Inflammatory macrophage treated with lipopolysaccharide for 4 hours (primary cell): ENCODE measurements at places on chromosomes 6 and 20.

GRCh38 chr6:145086197-145086596 lies 649.1 kb downstream of the EPM2A start:
- no peak for DNase-seq

- no peak for DNase-seq
These were observed 177.3 kb downstream of the EPHA7 start for GRCh38 chr6:93242049-93242448.

DNA sequence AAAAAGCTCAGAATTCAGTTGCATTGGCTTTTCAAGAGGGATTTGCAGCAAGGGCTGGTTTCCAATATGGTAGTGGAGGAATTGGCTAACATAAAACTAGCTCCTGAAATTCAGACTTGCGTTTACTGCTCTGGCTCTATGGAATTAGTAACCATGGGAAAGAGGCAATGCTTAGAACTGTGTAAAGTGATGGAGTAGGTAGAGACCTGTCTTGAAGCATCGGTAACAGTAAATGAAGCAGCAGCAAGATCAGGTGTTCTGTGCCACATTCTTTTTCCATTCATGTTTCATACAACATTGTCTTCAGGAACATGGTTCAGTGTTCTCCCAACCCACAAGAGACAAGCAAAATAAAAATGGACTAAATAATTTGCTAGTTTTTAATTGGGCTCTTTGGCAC lies 6.5 kb downstream of the IRF4 start:
- DNase-seq = no peak

GRCh38 chr20:38043512-38044300 lies 10.2 kb downstream of the RPRD1B start:
- peak; percentile 27 for DNase-seq

DNA sequence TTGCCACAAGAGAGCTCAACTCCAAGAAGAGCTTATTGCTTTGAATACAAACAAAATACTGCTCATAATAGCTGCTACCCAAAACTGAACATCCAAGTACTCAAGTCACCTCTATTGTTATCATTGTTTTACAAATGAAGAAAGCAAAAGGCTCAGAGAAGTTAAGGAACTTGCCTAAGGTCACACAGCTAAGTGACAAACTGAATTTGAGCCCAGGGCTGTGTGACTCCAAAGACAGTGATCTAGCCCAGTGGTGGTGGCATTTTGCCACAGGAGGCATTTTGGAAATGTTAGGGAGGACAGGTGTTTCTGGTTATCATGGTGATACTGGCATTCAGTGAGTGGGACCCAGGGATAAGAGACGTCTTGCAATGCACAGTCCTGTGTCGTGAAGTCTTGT lies 79.5 kb downstream of the KCNB1 start:
- no peak for DNase-seq
